Ecto neural progenitor cell (in vitro differentiated cells): ENCODE measurements at places on chromosomes 1 and 21.
A peak's percentile ranks its signal among the peaks of the same experiment; 100 is the strongest.

- no peak for DNase-seq
Measured at GRCh38 chr1:21534674-21535378, 25.6 kb downstream of the ALPL start.

DNA sequence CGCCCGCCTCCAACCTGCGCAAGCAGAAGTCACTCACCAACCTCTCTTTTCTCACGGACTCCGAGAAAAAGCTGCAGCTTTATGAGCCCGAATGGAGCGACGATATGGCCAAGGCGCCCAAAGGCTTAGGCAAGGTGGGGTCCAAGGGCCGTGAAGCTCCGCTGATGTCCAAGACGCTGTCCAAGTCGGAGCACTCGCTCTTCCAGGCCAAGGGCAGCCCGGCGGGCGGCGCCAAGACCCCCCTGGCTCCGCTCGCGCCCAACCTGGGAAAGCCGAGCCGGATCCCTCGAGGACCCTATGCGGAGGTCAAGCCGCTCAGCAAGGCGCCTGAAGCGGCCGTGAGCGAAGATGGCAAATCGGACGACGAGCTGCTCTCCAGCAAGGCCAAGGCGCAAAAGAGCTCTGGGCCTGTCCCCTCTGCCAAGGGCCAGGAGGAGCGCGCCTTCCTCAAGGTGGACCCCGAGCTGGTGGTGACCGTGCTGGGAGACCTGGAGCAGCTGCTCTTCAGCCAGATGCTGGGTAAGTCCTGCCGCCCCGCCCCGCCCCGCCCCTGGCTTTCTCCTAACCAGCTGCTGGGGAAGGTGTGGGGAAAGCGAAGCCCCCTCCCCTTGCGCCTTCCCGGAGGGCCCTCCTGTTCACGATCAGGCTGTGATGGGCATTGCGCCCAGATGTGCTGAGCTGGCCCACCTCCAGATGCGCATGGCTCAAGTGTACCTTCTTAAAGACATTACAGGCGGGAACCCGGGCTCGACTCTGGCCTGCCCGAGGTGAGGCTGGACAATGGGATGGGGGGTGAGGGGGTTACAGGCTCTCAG, 110.2 kb downstream of the NAV1 start:
- peak; percentile 73 for DNase-seq

DNA sequence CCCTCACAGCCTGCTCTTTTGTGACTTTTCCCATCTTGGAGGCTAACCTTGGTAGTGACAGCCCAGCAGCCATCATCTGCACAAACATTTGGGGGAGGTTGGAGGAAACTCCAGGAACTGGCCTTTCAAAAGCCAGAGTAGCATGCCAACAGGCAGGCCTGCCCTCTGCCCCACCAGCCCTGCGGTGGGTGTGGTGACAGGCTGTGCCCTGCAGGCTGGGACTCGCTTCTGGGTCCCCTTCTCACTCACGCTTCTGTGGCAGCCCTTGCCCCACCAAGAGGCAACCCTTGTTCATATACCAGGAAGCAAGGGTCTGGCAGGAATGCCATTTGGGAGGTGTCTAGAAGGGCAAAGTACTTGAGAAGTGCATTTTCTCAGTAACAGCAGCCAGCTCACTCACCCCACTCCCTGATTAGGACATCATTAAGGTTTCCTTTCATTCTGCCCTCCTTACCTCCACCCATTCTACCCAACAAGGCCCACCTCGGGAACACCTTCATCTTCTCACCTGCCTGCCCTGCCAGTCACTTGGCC, 20.8 kb upstream of the FAM3B start:
- DNase-seq: no peak

DNA sequence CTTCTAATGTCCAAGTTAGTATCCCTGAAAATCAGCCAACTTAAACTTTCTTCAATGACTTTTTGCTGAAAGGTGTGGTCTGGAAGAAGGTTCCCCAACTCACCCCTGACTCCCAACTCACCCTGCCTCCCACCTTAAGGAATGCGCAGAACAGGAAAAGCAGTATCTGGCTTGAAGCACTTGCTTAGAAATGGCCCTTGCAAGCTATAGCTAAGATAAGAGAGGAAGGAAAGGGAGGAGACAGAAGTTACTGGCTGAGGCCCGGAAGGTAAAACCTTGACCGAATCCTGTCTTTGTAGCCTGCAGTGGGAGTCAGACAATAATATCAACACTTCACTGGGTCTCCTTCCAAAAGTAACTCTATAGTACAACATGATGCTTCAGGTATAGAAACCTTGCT, 2.9 kb downstream of the CYYR1 start:
- DNase-seq: no peak

- no peak for DNase-seq
Measured at GRCh38 chr1:72690871-72691270, 408.5 kb upstream of the NEGR1 start.

DNA sequence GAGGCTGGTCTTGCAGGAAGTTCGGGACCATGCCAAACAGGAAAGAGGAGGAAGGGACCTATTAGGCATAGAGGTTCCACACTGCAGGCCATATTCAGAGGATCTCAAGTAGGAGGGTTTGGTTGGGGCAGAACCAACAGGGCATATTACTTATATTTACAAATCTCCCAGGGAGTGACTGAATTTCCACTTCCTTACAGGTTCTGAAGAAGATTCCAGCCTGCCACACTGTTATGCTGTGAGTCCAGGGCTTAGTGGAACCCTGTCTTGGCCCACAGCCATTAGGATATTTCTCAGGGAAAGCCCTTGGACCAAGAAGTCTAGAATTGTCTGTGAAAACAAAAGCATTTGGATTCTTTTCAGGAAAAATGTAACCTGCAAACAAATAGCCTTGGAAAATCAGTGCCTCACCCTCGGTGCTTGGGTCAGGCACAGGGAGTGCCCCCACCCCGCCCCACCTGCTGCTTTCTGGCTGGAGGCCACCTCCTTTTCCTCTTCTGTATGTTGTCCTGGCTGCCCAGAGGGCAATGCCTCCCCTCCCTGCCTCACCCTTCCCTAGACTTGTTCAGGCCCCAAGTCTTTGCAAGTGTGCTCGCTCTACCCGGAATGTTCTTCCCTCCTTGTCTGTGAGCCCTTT, 41.0 kb upstream of the JUN start:
- DNase-seq: no peak

DNA sequence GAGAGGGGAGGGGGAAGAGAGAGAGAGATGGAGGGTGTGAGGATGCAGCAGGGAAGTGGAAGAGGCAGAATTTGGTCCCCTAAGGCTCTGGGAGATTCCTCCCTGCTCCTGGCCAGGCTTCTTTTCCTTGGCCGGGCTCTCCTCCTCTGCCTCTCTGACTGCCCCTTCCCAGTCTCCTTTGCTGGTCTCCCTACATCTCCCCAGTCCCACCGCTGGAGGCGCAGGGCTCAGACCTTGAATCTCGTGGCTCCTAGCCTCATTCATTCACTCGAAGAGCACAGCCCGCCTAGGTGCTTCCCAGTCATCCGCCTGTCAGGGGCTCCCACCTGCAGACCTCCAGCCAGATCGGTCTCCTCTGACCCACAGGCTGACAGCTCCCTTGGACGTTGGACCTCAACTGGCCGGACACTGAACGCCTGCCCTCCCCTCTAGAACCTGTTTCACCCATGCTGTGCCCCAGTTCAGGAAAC, 76.5 kb downstream of the VWA5B1 start:
- DNase-seq: peak; percentile 80

DNA sequence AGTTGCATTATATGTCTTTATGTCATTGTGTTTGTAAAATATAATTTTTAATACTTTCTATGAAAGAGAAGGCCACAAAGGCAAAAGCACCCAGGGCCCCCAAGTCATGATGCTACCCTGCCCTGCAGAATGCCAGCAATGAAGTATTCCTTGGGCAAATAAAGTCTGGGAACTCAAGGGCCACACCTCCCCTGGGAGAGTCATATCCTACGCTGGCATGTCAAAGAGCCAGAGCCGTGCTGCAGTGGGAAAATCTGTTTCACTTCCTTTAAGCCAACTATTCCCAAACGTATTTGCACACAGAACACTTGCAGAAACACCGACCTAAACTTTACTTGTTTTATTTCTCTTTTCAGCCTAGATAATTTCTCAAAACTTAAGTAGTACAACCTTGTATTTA, 98.4 kb upstream of the KAZN start:
- no peak for DNase-seq

- peak; percentile 83 for DNase-seq
Measured at GRCh38 chr1:983798-984475, 2.0 kb upstream of the PERM1 start.

DNA sequence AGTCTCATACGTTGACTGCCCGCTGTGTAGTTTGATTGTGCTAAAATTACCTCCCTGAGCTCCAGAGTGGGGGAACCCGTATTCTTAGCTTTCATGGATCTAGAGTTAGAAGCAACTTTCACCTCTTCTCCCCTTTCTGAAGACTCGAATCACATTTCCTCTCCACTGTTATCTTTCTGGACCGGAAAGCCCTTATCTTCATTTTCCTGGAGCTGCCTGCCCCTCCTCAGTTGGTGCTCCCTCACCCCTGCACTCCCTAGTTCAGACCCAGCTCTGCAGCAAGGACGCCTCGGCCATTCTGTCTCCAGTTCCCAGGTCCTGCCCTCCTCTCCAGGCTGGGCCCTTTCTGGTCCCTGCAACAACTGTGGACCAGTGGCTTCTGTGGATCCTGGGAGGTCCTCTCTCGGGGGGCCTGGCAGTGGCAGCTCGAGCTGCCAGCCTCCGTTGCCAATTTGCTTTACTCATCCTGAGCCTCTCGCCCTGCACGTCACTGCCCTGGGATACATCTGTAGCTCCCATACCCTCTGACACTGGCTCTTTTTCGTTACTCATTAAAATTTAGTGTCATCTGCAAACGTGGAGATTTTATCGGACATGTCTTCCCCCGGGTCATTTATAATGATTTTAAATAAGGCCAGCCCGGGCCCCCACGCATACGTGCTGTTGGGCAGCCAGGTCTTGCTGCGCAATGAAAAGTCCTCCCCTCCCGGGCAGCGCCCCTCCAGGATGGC, 141.5 kb upstream of the VAMP3 start:
- no peak for DNase-seq

DNA sequence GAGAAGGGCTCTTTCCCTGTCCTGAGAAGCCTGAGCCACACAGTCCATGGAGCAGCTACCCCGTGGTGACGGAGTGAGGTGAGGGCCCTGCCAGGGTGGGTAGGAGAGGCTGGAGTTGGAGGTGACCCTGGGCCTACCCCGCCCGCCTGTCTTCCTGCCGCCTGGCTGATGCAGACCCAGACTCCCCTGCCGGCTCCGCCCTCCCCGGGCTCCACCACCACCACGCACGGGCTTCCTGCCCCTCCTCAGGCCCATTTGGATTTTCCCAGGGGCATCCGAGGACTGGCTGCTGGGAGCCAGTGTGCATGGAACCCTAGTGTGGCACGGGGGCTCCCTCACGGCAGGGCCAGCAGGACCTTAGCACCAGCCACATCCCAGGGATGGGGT, 32.5 kb downstream of the PODN start:
- no peak for DNase-seq

DNA sequence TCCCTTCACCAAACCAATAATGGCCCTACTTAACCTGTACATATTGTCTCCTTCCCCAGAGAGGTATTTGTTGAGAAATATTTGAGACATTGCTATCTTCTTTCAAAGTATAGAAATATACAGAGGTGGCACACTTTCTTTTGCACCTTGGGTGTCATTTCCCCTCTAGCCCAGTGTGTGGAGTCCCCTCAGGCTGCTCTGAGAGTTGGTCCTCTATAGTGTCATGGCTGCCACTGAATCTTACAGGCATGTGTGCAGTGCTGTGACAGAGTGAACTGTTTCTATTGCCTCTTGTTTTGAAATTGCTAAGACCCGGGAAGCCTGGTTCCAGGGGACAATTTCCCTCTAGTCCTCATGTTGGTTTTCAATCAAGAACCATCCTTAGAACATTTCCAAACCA, 140.2 kb upstream of the KCNJ6 start:
- no peak for DNase-seq

- no peak for DNase-seq
Measured at GRCh38 chr1:110225756-110226404, 15.8 kb downstream of the KCNC4 start.

- no peak for DNase-seq
Measured at GRCh38 chr1:76038287-76039004, 36.1 kb upstream of the ST6GALNAC3 start.

GRCh38 chr1:25355841-25356395, 17.8 kb downstream of the TMEM50A start:
- no peak for DNase-seq

DNA sequence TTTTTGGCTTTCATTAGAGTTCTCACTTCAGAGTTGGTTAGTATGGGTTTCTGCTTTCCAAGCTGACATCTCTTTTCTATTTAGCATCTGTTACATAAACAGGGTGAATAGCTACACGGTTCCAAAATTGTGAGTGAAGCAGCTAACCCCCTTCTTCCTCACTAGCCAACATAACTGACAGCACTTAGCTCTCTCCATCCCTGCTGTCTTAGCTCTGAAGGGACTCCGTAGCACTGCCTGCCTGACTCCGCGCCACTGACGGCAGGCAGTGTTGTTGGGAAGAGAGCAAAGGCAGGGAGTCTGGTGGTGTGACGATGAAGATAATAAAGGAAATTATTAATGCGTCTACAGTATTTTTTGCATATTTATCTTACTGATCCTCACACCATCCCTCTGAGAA, 247.0 kb downstream of the PTBP2 start:
- DNase-seq: no peak

- no peak for DNase-seq
Measured at GRCh38 chr1:158689110-158689509, 2.6 kb upstream of the SPTA1 start.

GRCh38 chr1:231935856-231936255, 309.3 kb downstream of the DISC1 start:
- DNase-seq: no peak

- DNase-seq: no peak
Measured at GRCh38 chr1:152941037-152941711, 5.8 kb upstream of the SPRR5 start.
